ENCODE measurements at places on chromosomes 7 and 10.

GRCh38 chr7:110531186-110531585, 559.7 kb upstream of the LRRN3 start:
- DNase-seq, result no peak

- DNase-seq, result no peak
Observed at GRCh38 chr7:101784292-101785127, 32.9 kb upstream of the CUX1 start.

GRCh38 chr7:1696671-1697498, 26.8 kb downstream of the ELFN1 start:
- DNase-seq, result no peak

GRCh38 chr10:119872610-119872859, at the start of gene MCMBP:
Gene MCMBP (minus strand): TSS chr10:119872843. CDS start chr10:119872584, 259 bp downstream.
- no peak for DNase-seq

DNA sequence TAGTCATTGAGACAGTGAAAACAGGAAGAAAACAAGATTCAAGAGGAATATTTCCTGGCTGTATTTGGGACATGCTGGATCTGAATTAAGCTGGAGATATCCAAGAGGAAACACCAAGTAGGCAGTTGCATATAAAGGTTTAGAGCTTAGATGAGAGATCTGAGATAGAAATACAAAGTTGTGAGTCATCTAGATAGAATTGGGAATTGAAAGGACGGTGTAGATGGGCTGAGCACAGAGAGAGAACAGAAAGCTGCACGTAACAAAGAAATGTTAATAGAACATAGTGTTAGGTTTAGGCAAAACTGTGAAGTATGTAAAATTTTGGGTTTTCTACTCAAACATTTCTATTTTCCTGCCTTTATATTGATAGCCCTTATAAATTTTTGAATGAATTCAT, 218.5 kb upstream of the TMEM196 start:
- DNase-seq, result no peak

DNA sequence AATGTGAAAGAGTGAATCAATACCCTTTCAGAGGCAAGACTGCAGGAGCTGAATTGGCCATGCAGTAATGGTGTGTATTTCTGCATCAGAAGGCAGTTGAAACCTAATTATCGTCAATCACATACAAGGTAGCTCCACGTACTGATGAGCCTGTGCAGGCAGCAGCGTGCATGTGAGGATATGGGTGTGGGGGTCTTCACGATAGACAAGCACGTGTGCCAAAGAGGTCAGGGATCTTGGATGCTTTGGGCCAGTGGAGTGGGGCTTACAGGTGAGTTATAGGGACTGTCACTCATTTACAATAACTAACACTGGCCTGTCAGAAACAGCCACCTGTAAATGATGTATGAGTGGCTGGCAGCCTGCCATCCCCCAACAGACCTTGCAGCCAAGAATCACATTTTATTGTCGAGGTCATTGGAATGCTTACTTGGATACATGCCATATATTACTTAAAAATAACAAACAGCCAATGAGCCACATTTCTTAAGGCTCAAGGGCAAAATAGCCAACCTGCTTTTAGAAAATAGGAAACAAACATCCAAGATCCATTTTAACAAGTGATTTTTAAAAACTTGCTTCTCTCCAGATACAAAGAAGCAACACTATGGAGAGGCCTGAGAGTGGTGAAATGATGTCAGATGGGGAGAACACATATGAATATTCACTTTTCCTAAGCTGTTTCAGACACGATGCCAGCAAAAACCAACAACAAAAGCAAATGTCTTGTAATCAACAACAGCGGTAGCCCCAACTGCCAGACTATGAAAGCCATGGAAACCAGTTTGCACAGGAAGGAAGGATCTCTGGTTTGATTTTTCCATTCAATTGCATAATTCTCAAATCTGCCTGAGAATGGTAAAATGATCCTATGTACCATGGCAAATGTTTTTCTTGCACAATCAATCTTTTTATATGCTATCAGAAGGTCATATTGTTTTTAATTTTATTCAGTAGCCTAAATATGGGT, 210.7 kb downstream of the SKAP2 start:
- no peak for DNase-seq

- DNase-seq, result no peak
Observed at GRCh38 chr10:22805304-22805703, 90.9 kb upstream of the PIP4K2A start.

GRCh38 chr7:107467972-107468371, 1.9 kb upstream of the GPR22 start:
- no peak for DNase-seq

GRCh38 chr10:66167816-66168215, 758.0 kb upstream of the LRRTM3 start:
- no peak for DNase-seq

DNA sequence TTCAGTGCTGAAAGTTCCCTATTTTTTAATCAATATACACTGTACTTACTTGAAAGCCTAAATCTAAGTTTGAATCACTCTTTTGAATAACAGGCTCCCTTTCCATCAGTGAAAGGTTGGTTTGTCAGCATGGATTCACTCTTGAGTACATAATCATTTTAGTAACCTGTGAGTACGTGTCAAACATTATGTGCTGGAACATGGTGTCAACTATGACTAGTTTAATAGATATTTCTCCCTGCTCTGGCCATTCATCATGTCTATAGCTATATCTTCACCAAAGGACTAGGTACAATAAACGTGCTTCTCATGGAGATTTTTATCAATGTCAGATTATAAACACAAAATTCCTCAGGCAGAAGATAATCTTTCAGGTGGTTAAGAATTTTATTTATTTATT, 61.7 kb upstream of the MDFIC start:
- DNase-seq, result no peak
